ENCODE measurements at places on chromosomes 16 and 17. TPM values are rescaled to one million over a fixed set of nuclear protein-coding genes. Genes with fewer than 3 reads are reported as not detected.

NEUROD2 gene
- not detected for total RNA-seq

MGAT5B gene
- total RNA-seq: 0.25 TPM

JPT2 gene
- total RNA-seq: 49.4 TPM

CCL18 gene
- not detected for total RNA-seq

CHP2 gene
- not detected for total RNA-seq

BAIAP3 gene
- 0.33 TPM for total RNA-seq

DLX3 gene
- total RNA-seq: not detected

NTN1 gene
- total RNA-seq: 0.12 TPM

KRTAP4-12 gene
- not detected for total RNA-seq

CDH8 gene
- not detected for total RNA-seq

MMD gene
- 14.7 TPM for total RNA-seq

SEPTIN12 gene
- total RNA-seq: not detected

CA5A gene
- not detected for total RNA-seq

ATP2A3 gene
- 0.44 TPM for total RNA-seq

WNT9B gene
- not detected for total RNA-seq

SMPD3 gene
- total RNA-seq: 0.12 TPM

Measured in uterine smooth muscle cell (primary cell).